ENCODE measurements at places on chromosomes 11 and 22. TPM values are rescaled to one million over a fixed set of nuclear protein-coding genes. Genes with fewer than 3 reads are reported as not detected.

GRCh38 chr22:35022291-35022690, 43.7 kb upstream of the ISX start:
- DNase-seq: no peak
- H3K27me3 ChIP-seq: no peaks in the 10 kb centered on the region
- no peak overlapping the region for H3K4me3 ChIP-seq
- no peaks in the 10 kb centered on the region for H3K4me1 ChIP-seq
- no peaks in the 10 kb centered on the region for H3K36me3 ChIP-seq

GRCh38 chr11:12224537-12224893, 114.1 kb downstream of the MICAL2 start:
- peak overlapping the region; percentile 99 for H3K27ac ChIP-seq
- no peak overlapping the region for H3K4me3 ChIP-seq
- peak; percentile 87 for DNase-seq
- H3K27me3 ChIP-seq: no peaks in the 10 kb centered on the region

DNA sequence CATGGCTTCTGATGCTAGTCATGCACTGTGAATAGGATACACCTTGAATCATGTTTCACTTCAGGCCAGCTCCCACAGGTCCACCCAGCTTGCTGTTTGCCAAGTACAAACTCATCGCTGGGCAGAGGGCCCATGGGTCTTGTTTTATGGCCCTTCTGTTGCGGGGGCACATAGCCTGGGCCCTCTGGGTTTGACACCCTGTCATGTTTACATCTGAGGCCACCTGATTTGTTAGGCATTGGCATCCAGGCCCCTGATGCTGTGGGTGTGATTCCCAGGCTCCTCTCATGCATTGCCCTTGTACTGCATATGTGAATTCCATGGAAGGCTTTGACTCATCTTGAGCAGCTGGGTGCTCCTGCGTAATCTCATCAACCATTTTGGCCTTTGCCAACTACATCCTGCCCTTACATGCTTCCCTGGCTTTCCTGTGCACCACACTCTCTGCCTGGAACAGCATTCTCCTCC, 32.6 kb downstream of the PPFIBP2 start:
- H3K4me3 ChIP-seq: no peak overlapping the region
- H3K36me3 ChIP-seq: no peaks in the 10 kb centered on the region
- H3K4me1 ChIP-seq: no peaks in the 10 kb centered on the region
- H3K27me3 ChIP-seq: no peaks in the 10 kb centered on the region
- H3K27ac ChIP-seq: no peak overlapping the region
- DNase-seq: peak; percentile 18

Gene TENM4
- total RNA-seq: 37.1 TPM

- no peak overlapping the region for H3K4me3 ChIP-seq
- peaks cover 46% of the 10 kb centered on the region for H3K4me1 ChIP-seq
Observed at GRCh38 chr11:126352163-126352562, 3.3 kb upstream of the ST3GAL4 start.

Gene MCHR1
- total RNA-seq: not detected

DNA sequence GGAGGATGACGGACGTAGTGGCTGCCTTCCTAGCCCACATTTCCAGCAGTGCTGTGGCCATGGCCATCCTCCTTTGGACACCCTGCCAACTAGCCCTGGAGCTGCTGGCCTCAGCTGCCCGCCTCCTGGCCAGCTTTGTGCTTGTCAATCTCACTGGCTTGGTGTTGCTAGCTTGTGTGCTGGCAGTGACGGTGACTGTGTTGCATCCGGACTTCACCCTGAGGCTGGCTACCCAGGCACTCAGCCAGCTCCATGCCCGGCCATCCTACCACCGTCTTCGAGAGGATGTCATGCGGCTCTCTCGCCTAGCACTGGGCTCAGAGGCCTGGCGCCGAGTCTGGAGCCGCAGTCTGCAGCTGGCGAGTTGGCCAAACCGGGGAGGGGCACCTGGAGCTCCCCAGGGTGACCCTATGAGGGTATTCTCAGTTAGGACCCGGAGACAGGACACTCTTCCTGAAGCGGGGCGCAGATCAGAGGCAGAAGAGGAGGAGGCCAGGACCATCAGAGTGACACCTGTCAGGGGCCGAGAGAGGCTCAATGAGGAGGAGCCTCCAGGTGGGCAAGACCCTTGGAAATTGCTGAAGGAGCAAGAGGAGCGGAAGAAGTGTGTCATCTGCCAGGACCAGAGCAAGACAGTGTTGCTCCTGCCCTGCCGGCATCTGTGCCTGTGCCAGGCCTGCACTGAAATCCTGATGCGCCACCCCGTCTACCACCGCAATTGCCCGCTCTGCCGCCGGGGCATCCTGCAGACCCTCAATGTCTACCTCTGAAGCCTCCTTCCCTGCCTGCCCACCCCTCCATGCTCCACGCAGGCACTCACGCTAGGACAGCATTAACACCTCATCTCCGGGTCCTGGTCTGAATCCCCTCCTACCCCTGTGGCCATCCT, 1.6 kb downstream of the RNF26 start:
- H3K36me3 ChIP-seq: no peaks in the 10 kb centered on the region
- H3K27ac ChIP-seq: no peak overlapping the region
- peaks cover 42% of the 10 kb centered on the region for H3K4me1 ChIP-seq
- H3K4me3 ChIP-seq: peak overlapping the region; percentile 87
- peak; percentile 46 for DNase-seq

Gene MISFA
- 0.36 TPM for total RNA-seq

DNA sequence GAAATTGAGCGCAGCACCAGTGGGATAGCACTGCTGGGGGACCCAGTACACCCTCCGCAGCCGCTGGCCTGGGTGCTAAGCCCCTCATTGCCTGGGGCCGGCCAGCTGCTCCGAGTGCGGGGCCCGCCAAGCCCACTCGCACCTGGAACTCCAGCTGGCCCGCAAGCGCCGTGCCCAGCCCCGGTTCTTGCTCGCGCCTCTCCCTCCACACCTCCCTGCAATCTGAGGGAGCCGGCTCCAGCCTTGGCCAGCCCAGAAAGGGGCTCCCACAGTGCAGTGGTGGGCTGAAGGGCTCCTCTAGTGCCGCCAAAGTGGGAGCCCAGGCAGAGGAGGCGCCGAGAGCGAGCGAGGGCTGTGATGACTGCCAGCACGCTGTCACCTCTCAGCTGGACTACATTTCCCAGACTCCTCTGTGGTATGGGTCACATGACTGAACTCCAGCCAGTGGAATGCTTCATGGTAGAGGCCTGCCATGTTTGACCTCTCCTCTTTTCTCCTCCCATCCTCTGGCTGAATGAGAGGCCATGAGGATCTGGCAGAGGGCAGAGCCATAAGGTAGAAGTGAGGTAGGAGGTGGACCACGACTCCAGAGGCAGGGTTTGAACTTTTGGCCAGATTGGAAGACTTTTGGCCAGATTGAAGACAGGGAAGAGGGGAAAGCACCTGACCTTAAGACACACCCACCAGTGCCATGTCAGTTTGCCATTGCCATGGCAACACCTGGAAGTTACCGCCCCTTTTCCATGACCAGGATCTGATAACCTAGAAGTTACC, 6.2 kb downstream of the MRGPRD start:
- H3K4me1 ChIP-seq: no peaks in the 10 kb centered on the region
- DNase-seq: peak; percentile 53

Gene OR6T1
- not detected for total RNA-seq

GRCh38 chr11:74696939-74697675, 34.1 kb downstream of the CHRDL2 start:
- no peak overlapping the region for H3K27ac ChIP-seq
- H3K27me3 ChIP-seq: no peaks in the 10 kb centered on the region
- H3K36me3 ChIP-seq: no peaks in the 10 kb centered on the region
- H3K4me3 ChIP-seq: no peak overlapping the region

GRCh38 chr11:67611165-67611564, 4.4 kb downstream of the NDUFV1 start:
- peaks cover 10% of the 10 kb centered on the region for H3K4me1 ChIP-seq
- no peak for DNase-seq
- no peaks in the 10 kb centered on the region for H3K27me3 ChIP-seq
- H3K36me3 ChIP-seq: peaks cover 28% of the 10 kb centered on the region
- H3K27ac ChIP-seq: no peak overlapping the region

DNA sequence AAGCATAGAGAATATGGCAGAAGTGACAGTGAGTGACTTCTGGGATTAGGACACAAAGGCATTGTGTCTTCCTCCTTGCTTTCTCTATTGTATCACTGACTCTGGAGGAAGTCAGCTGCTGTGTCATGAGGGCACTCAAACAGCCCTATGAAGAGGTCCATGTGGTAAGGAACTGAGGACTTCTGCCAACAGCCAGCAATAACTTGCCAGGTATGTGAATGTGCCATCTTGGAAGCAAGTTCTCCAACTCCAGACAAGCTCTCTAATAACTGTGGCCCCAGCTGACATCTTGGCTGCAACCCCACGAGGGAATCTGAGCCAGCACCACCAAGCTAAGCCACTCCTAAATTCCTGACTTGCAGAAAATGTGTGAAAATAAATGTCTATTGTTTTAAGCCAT, 83.6 kb upstream of the ZBED5 start:
- H3K27me3 ChIP-seq: no peaks in the 10 kb centered on the region
- H3K36me3 ChIP-seq: no peaks in the 10 kb centered on the region
- no peaks in the 10 kb centered on the region for H3K4me1 ChIP-seq
- no peak overlapping the region for H3K27ac ChIP-seq
- no peak overlapping the region for H3K4me3 ChIP-seq

Gene TRIM22
- total RNA-seq: not detected

DNA sequence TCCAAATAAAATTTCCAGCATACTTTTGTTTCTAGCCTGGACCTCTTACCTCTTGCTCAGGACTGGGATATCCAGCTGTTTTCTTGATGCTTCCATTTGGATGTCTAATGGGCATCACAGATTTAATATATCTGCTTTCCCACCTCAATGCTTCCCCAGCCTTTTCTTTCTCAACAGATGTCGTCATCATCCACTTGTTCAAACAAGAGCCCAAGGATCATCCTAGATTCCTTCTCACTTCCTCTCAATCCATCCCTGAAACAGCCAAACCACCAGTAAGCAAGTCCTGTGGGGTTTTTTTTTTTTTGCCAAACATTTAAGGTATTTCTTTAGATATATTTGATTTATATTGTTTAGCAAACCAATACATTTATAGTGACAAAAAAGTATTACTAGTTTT, 12.5 kb downstream of the THY1 start:
- no peaks in the 10 kb centered on the region for H3K36me3 ChIP-seq
- H3K27ac ChIP-seq: no peak overlapping the region
- DNase-seq: no peak
- no peak overlapping the region for H3K4me3 ChIP-seq
- H3K4me1 ChIP-seq: no peaks in the 10 kb centered on the region

GRCh38 chr22:37253126-37253660, 9.1 kb upstream of the RAC2 start:
- no peak overlapping the region for H3K27ac ChIP-seq
- no peaks in the 10 kb centered on the region for H3K36me3 ChIP-seq
- peaks cover 32% of the 10 kb centered on the region for H3K4me1 ChIP-seq
- H3K4me3 ChIP-seq: no peak overlapping the region
